Lung (tissue), 17 donors: ENCODE measurements at places on chromosomes 4 and X. TPM values are rescaled to one million over a fixed set of nuclear protein-coding genes. Genes with fewer than 3 reads are reported as not detected.
A peak's percentile ranks its signal among the peaks of the same experiment; 100 is the strongest.

The POF1B gene
- total RNA-seq, result 1.6 TPM

The CSN1S1 gene
- total RNA-seq, result not detected

The IDH3G gene
- 58.5 TPM for total RNA-seq

The IBSP gene
- total RNA-seq, result 0.37 TPM

The MEPE gene
- not detected for total RNA-seq

DNA sequence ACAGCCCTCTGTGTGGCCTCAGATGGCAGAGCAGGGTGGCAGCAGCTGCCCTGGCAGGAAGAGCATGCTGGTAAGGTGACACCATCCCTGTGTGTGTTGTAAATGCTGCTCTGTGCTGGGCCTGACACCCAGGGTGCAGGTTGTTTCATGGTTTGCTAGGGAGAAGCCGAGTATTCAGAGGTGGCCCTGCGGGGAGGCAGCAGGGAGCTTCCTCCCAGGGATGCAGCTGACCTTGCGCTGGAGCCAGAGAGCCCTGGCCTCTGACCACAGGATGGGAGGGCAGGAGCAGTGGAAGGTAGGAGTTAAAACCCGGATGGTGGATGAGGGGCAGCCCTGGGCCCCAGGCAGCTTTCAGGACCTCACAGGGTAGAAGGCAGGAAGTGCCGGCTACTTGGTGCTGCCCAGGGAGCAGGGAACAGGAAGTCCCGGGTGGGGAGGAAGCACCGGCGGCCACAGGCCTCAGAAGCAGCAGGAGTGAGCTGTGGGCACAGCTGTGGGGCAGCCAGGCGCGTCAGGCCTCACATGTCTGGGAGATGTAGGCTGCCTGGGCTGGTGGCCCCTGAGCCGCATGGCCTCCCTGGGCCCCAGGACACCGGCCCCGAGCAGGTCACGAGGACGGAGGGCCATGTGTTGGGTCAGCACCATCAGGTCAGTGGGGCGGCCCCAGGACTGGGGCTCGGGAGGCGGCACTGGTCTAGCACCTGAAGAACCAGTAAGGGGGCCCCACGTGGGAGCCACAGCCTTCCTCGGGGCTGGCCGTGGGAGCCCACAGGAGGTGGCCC, 19.1 kb downstream of the SH3BP2 start:
- DNase-seq, result peak; percentile 68
